Endothelial cell of umbilical vein (primary cell): ENCODE measurements at places on chromosomes 1 and 21. TPM values are rescaled to one million over a fixed set of nuclear protein-coding genes. Genes with fewer than 3 reads are reported as not detected.

- no peak for DNase-seq
Measured at GRCh38 chr1:204080163-204080903, 7.4 kb downstream of the SOX13 start.

DNA sequence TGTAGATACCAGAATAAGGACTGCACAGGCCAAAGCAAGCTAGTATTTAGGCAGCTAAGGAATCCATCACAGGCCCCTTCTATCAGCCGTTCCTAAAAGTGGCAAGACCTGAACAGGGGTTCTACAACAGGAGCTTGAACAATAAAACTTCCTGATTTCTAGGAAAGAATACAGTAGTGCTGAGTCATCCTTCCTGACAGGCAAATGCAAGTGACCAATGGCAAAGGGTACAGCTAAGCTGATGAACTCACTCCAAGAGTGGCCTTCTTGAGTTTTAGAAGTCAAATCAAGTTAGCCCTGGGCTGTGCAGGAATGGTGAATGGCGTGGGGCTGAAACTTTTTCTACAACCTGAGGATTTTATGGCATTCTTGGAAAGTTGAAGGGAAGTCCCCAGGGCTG is 112.9 kb downstream of the GREM2 start:
- no peak for DNase-seq

DNA sequence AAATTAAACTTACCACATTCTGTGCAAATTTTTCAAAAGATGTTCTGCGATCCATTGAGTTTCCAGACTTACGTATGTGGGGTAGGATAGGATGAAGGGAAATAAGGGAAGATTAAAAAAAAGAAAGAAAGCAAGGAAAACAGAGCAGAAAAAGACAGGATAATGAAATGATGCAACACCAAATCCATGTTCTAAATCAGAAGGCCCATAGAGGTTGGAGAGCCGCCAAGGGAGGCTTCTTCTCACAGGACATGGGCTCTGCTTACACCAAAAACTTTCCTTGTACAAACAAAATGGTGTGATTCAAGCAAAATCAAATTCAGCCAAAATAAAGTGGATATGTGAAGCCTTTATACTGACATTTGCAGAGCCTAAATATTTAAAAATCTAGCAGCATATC is 189.5 kb upstream of the GREM2 start:
- DNase-seq = no peak

UBL4B gene
- not detected in 2 replicates for polyA plus RNA-seq

GRCh38 chr1:38258085-38258627 is 211.6 kb upstream of the POU3F1 start:
- no peak for DNase-seq

CRNN gene
- not detected in 2 replicates for polyA plus RNA-seq
